Mesothelial cell of epicardium (in vitro differentiated cells): ENCODE measurements at places on chromosomes 4 and X.

DNA sequence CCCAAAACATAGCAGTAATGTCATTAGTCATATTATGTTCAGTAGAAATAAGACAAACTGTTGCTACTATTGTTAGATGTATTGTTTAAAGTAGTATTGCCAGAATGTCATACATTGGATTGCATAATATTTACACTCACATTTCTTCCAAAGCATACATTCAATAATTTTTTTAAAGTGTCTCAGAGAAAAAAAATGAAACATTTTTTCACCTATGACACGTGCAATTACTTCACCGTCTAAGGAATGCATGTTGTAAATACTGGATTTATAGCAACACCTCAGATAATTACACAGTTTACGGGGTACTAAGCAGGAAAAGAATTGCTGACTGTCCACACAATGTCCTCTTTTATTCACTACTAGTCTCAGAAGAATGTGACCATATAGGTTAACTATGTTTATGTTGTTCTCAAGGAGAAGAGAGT, 162.1 kb downstream of the PCDH18 start:
- no peak for DNase-seq

DNA sequence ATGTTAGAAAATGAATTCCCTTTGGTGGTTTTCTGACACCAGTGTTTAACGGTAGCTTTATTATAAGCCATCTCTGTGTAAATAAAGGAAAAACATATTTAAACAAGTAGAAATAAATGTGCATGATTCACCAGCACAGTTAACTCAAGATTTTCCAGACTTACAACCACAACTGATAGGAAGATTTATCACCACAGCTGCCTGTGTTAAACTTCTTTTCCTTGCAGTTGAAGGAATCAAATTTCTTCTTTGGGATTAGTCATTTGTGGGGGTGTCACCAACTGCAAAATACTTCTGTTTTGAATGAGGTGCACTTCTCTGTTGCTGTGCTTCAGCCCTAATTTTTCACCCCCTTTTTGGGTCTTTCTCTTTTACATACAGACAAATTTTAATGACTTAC, 128.1 kb upstream of the STK26 start:
- DNase-seq, result no peak

GRCh38 chr4:167234316-167234881, at the start of gene SPOCK3:
Gene SPOCK3, minus strand, starts transcription at chr4:167234494.
- DNase-seq, result peak; percentile 29

GRCh38 chrX:31663172-31663571, 591.3 kb upstream of the FTHL17 start:
- no peak for DNase-seq

DNA sequence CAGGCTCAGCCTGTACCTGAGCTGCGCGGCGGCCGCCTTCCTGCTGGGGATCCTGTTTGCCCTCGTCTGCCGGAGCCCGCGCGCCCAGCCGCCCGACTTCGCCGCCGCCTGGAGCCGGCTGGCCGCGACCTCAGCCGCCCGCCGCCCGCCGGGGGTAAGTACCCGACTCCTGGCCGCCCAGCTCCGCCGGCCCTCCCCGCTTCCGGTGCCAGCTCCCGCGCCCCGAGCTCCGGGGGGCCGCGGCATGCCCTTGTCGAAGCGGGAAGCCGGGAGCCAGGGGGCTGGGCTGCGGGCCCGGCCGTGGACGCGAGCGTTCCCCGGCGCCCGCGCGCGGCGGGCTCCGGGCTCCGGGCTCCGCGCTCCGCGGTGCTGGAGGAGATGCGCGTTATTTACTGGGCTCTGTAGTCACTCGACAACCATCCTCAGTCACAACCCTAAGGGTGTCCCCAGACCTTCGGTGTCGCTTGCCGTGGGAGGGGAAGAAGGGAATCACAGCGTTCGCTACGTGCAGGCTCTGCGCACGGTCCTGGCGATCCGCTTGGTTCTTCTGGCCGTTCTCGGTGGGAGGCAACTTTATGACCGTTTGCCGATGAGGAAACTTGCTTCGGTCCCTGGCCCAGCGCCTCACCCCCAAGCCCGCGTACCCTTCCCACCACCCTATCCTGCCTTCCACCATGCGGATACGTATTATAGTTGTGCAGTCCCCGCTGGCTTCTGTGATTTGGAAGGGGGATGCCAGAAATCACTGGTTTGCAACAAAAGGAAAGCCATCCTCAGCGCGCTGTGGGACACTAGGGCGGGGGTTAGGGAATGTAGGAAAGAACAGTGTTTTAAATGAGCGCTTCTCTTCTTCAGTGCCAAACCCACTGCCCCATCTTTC, 944 bp downstream of the SNX25 start:
- DNase-seq, result no peak

- DNase-seq, result no peak
Observed at GRCh38 chr4:76187152-76187551, 26.5 kb downstream of the SCARB2 start.

- DNase-seq, result no peak
Observed at GRCh38 chr4:36218121-36218520, 26.2 kb downstream of the ARAP2 start.

- no peak for DNase-seq
Observed at GRCh38 chr4:145505995-145506394, 24.3 kb downstream of the SMAD1 start.

GRCh38 chr4:76703676-76704075, 194.3 kb downstream of the SOWAHB start:
- no peak for DNase-seq

GRCh38 chr4:180695851-180696250, 1547.4 kb upstream of the TENM3 start:
- DNase-seq, result no peak

GRCh38 chr4:25182937-25183336, 22.7 kb upstream of the SEPSECS start:
- no peak for DNase-seq

DNA sequence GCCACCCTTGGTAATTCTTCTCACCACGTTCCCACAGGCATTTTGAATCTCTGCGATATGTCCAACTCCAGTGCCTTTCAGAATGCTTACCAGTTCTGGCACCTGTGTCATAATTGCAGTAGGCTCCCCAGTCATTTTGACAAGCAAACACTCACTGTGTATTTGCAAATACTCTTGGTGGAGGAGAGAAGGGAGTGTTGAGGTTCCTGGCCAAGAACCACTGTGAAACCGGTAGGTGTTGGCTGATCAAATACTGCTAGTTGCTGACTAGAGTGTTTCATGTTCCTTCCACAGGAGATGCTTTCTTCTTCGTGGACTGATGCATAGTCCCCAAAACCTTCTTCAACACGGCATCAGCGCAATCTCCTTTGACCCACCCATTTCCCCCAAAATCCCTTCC, 16.0 kb upstream of the NLGN4X start:
- no peak for DNase-seq

DNA sequence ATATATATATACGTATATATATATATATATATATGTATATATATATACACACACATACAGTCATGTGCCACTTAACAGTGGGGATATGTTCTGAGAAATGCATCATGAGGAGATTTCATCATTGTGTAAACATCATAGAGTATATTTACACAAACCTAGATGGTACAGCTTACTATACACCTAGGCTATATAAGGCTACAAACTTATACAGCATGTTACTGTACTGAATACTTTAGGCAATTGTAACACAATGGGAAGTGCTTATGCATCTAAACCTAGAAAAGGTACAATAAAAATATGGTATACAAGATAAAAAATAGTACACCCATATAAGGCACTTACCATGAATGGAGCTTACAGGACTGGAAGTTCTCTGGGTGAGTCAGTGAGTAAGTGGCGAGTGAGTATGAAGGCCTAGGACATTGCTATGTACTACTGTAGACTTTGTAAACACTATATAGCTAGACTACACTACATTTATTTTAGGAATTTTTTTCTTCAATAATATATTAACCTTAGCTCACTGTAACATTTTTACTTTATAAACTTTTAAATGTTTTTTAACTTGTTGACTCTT, 13.2 kb upstream of the CCSER1 start:
- no peak for DNase-seq

- no peak for DNase-seq
Observed at GRCh38 chrX:56726605-56727004, 2.4 kb upstream of the NBDY start.

GRCh38 chr4:183130328-183131155, 31.5 kb downstream of the WWC2 start:
- DNase-seq, result no peak

DNA sequence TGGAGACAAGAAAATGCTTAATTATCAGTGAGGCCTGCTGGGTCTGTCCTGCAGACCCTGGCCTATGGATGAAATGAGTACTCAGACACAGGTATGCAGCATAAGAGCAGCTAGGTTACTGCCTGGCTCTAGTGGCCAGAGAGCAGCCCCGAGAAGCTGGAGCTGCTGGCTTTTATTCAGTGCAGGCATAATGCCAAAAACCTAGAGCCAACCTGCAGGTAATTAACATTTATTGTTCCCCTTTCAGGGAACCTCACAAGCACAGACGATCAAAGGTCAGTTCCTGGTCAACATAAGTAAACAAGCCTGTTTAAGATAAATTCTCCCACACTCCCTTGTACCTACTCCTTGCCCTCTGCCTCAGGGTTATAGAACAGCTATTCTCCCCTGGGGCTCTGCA, 13.3 kb downstream of the IDS start:
- DNase-seq, result no peak

GRCh38 chr4:10023050-10023419, 1.7 kb upstream of the SLC2A9 start:
- no peak for DNase-seq

- no peak for DNase-seq
Observed at GRCh38 chrX:151815398-151815797, 80.9 kb downstream of the CNGA2 start.

- DNase-seq, result no peak
Observed at GRCh38 chr4:29540439-29541102, 1179.6 kb upstream of the PCDH7 start.

- no peak for DNase-seq
Observed at GRCh38 chr4:179447308-179447707, 2005.1 kb upstream of the AGA start.

GRCh38 chr4:78684325-78685079, 91.6 kb upstream of the BMP2K start:
- DNase-seq, result no peak

DNA sequence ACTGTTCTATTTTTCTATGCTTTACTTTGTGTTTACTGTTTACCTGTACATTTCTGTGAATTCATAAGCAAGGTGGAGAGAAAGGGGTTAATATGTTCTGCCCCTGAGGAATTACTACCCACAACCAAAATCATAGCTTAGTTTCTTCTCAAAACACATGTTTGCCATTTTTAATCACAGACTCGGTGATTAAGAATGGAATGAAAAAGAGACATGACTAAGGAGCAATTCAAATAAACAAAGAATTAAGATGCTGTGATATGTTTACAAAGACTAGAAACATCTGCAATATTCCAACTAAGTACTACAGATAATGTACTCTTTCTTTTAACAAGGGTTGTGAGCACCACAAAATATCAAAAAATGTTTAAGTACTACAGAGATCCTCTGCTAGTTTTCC, 11.7 kb upstream of the FAT4 start:
- no peak for DNase-seq

DNA sequence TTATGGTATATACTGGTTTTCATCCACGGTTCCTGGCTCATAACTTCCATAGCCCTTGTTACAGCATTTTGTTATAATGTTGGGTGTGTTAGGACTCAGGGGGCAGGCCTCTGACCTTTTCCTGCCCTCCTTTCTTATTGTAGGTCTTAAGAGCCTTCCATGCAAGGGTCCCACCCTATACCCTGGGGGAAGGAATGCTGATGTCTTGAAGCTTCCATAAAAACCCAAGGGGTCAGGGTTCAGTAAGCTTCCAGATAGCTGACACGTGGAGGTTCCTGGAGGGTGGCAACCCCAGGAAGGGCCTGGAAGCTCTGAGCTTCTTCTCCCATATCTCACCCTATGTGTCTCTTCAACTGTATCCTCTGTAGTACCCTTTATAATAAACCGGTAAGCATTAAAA, 29.6 kb downstream of the ATP11C start:
- DNase-seq, result no peak

GRCh38 chrX:135295944-135296305, 13.4 kb upstream of the ETDC start:
- DNase-seq, result no peak

DNA sequence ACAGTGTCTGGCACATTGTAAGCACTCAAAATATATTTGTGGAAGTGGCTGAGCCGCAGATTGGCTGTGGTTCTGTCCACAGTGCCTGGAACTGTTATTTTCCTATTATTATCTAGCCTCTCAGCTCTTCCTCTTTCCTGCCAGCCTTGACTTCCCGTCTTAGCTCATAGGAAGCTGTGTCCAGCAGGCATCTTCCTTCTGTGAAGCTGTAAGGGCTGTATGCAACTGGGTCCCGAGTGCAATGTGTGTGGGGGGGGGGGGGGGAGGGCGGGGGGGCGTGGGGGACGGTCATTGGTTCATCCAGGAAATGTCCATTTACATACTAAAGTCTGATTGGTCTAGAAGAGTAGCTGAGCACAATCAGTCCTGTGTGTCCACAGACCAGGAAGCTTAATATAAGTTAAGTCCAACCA, 210.7 kb downstream of the PDGFRA start:
- DNase-seq, result no peak

DNA sequence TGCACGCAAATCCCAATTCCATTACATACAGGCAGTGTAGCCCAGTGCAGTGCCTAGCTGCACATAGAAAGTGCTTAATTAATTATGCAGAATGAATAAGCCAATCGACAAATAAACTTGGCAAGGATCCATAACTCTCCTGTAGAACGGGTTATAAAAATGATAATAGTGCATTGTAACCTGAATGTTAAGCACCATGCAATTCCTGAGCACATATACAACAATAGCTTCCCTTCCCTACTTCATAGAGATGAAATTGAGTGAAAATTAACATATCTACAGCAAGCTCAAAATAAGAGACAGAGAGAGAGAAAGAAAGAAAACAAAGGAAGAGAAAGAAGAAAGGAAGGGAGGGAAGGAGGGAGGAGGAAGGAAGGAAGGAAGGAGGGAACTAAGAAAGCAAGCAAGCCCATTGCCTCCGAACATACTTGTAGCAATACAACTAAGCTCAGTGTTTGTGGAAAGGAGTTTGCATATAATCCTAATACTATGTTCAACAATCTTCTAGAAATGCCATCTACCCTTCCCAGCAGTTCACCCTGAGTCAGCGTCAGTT, 1074.0 kb upstream of the LCORL start:
- DNase-seq, result no peak

- no peak for DNase-seq
Observed at GRCh38 chr4:118032691-118033090, 1.6 kb upstream of the NDST3 start.

GRCh38 chr4:93843772-93844171, 15.2 kb downstream of the ATOH1 start:
- no peak for DNase-seq

GRCh38 chr4:32551943-32552342, 1831.8 kb downstream of the PCDH7 start:
- DNase-seq, result no peak
